NCI-H82 (cell line): ENCODE measurements at places on chromosomes 2 and 18.

DNA sequence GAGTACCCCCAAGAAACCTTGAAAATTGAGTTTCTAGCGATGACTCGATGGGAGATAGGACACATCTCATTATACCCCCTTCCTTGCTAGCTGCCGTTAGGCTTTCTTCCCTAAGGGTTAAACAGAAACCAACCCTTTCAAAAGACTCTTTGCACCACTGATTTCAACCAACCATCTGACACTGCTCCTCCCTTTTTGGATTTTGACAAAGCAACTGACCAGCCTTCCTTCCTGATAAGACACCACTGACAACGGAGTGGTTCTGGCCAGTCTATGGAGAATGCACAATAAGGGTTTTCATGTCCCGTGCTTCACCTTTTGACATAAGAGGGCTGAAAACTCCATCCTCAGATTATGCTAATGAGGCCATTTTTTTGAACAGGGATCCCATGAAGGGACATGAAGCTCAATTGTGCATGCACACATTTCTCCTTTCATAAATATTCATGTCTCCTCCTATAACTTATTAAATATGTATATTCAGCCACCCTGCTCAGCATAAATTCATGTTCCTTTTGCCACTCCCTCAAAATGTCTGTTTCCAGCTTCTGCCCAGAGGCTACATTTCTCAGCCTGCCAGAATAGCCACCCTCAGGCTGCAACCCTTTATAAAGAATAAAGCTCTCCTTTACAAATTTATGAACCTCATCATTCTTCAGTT is 52.8 kb upstream of the SLC35F5 start:
- DNase-seq: no peak

- no peak for DNase-seq
Observed at GRCh38 chr18:50138181-50139064, 56.5 kb downstream of the MYO5B start.

DNA sequence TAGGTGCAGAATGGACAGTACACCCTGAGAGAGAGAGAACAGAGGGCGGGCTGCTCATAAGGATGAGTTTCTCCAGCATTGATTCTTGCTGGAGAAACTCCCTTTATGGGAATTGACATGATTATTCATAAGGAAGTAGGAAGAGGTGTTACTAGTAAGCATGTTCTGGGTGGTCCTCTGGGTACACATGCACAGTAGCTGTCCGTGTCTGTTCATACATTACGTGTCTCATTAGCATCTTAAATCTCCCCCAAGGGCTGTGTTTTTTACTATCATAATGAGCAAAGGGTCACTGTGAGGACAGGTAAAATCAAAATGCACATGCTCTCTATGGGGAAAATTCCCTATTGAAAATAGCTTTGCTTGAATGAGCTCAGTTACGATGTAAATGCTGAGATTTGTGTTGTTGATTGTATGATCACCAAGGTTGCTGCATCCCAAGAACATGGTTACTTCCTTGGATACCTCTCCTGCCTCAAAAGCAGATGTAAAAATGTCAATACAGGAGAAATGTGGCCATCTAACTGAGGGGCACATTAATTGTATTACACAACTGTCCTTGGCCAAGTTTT is 238.9 kb downstream of the CDH20 start:
- no peak for DNase-seq

DNA sequence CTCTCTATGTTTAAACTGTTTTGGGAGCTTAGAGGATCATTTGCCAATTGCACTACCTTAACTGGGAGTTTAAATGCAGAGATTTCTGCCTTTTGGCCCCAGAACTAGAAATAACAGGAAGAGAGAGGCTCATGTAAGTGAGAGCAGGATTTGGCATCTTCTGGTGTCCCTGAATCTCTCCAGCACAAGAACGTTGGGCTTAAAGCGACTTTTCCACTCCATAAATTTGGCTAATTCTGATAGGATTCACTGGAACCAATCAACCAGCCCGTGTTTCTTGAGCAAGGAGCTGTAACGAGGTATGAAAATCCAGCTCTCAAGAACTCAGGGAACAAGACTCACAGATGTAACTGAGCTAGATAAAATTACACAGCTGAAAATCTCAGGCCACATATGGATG is 181.0 kb downstream of the C1D start:
- no peak for DNase-seq
